D721Med (cell line): ENCODE measurements at places on chromosomes 1 and 21.

GRCh38 chr21:43956670-43957035, 55.5 kb upstream of the TRAPPC10 start:
- no peak for DNase-seq

DNA sequence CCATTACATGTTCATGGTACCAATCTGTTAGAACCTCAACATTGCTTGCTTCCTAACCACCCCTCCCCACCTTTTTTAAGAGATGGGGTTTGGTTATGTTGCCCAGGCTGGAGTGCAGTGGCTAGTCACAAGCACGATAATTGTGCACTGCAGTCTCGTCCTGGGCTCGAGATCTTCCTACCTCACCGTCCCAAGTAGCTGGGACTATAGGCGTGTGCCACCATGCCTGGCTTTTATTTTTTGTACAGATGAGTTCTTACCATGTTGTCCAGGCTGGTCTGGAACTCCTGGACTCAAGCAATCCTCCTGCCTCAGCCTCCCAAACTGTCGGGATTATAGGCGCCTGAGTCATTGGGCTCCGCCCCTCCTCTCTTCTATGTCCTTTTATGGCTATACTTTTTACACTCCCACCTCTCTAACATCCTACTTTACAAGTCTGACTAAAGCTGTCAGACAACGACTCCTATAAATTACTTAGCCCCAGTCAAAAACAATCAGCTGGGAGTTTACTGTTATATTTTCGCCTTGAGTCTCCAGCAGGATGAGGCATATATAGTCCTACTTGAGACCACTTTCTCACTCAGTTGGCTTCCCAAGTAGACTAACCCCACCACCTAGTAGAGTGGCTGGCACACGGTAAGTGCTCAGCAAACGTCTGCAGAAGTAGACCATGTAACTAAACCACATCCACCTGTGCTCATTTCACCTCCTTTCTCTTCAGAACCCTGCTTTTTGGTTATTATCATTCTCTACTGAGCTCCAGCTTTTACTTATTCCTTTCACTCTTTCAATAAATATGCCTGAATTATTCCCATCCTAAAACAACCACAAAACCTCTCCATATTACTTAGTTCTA, 13.8 kb downstream of the ENSA start:
- DNase-seq: no peak

DNA sequence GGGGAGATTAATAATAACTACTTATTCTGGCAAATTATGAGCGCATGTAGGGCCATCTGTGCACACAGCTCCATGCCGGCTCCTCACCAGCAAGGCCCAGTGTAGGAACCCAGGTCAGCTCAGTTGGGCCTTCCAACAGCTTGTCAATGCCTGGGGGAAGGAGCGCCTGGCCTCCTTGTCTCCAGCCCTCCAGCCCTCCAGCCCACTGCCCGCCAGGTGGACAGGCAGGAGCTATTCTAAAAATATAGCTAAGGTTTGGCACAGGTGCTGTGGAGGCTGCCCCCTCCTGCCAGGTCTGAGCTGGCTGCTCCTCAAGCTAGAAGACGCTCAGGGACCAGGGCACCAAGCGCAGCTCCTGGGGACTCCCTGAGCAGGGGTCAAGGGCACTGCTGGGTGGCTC, 85.7 kb downstream of the GRIK3 start:
- no peak for DNase-seq

DNA sequence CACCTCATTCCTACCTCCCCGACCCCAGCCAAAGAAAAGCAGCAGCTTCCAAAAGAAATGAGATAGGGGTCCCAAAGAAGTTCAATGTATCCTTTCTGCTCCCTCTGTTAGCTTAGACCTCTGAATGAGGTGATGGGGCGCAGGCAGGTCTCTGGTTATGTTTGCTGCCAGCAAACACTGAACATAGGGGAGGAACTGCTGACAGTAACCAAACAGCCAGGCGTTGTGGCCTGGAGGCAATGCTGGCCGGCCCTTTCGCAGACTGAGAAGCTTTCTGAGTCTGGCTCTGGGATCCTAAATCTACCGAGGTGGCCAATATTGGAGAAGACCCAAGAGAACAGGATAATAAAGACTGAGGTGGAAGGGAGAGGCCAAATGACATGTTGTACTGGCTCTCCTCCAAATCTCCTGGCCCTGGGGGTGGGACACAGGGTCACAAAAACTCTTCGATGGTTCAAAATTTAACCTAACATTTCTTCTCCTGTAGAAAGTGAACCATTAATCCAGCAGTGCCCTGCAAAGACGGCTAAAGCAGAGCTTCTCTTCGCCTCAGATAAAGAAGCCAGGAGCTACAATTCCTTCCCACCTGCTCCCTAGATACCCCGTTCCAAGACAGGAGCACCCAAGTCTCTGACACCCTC, 19.6 kb downstream of the SSR2 start:
- no peak for DNase-seq

GRCh38 chr1:80540149-80540548, 1260.6 kb upstream of the ADGRL2 start:
- no peak for DNase-seq

DNA sequence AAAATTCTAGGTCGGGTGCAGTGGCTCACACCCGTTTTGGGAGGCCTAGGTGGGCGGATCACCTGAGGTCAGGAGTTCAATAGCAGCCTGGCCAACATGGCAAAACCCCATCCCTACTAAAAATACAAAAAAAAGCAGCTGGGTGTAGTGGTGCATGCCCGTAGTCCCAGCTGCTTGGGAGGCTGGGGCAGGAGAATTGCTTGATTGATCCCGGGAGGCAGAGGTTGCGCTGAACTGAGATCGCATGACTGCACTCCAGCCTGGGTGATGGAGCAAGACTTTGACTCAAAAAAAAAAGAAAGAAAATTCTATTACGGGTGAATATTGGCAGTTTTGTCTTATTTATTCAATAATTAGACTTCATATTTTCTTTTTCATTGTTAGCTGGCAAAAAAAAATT, 62.1 kb downstream of the SNX7 start:
- DNase-seq: no peak
